Cortex of kidney (tissue), 1 donor: ENCODE measurements at places on chromosomes 7 and 10.

DNA sequence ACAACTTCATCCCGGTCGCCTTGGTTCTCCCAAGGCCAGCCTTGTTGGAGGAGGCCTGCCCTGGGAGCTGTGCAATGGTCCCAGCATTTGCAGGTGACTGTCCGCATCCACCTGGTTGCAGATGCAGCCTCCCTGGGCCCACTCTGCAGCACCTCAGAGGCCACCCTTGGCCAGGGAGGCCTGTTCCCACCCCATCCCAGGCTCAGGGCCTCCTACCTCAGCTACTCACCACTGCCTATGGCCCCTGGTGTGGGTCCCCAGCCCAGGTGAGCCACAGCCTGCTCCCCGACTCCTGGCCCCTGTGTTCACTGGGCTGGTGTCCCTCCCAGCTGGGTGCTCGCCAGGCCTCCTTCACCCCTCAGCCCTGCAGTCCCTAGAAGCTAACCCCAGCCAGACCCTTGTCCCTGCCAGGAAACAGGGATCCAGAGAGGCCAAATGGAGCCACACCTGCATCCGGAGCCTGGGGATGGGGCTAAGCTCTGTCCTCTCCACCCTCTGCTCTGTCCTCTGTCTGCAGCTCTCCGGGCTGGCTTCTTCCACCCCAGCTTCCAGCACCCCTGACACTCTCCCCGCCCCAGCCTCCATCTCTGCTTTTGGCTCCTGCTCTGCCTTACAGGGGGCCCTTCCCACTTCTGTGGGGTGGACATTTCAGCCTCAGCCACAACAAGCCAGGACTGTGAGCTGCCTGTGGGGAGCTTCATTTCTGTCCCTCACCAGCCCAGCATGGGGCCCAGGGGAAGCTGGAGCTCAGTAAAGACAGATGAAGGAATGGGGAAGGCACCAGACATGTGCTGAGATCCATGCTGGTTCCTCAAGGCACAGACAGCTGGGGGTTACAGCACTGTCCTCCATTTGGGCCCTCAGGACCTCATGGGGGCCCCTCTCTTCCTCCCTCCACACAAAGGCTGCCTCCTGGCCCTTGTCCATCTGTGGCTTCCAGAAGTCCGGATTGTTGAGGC is 35.6 kb upstream of the ANTXRL start:
- no peak for DNase-seq

- no peak for DNase-seq
Observed at GRCh38 chr7:120862987-120863590, 5.1 kb upstream of the TSPAN12 start.

- no peak for DNase-seq
Observed at GRCh38 chr7:111261496-111261895, 170.6 kb downstream of the LRRN3 start.

GRCh38 chr10:17368708-17369272 is 85.6 kb downstream of the ST8SIA6 start:
- DNase-seq: no peak

DNA sequence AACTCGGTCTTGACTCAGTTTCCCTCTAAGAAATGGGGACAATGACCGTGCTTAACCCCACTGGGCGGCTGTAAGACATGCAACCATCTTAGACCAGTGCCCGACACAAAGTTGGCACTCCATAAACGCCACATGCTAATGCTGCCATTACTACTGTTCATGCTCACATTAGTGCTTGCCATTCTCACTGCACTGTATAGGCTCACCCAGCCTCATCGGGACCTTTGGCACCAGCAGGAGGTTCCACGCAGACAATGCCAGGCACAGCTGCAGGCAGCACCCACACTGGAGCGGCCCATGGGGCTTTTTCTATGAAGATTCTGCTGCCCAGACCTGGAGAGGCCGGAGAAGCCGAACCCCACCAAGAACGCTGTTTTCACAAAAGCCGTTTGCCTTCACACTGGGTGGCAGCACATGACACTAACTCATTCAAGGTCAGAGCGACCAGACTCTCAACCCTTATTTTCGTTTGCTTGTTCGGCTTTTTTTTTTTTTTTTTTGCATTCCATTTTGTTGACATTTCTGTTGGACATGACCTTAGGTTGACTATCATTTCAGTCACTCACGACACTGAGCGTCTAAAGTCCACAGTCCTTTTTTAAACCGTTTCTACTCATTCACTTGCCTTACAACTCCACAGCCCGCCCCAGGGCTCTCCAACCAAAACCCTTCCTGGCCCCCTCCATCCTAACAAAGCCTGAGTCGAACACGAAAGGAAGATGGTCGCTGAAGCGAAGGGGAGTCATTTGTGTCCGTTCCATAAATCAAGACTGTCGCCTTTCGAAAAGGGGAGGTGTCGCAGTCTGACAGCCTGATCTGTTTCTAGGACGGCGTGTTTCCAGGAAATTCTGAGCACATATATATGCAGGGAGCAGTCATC is 124.4 kb upstream of the RNF32 start:
- no peak for DNase-seq

DNA sequence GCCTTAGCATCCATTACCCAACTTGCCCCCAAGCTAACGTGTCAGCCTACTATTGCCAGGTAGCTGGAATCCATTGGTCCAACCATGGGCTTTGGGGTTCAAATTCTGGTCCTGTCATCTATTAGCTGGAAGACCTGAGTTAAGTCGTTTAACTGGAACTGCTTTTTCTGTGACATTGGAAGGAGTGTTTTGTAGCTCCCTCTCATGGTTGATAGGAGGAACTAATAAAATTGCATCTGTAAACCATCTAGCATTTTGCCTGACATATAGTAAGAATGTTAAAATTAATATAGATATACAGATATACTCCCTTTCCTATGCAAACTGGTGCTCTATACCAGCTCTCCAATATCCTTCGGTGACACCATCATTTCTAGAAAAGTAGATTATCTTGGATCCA is 23.8 kb upstream of the SLF2 start:
- no peak for DNase-seq

DNA sequence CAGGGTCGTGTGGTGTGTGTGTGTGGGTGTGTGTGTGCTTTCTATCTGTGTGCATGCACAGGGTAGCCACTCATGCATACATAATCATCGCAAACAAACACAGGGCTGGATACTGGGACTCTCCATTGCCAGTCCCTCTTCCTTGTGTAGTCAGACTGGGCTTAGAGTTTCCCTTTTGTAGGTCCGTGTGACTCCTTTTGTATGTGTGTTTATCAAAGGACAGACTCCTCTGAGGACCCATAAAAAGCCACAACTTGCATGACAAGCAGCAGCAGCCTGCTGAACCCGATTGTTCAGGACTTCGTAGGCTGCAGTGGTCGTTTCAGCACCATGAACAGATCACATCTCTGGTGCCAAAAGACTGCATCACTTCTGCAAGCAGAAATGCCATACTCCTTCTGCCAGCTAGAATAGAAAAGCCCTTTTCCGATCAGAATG is 895 bp downstream of the VSTM2A start:
- no peak for DNase-seq

- no peak for DNase-seq
Observed at GRCh38 chr7:92835261-92835850, 1.0 kb downstream of the CDK6 start.

- DNase-seq: no peak
Observed at GRCh38 chr10:72455889-72456595, 101.3 kb upstream of the DNAJB12 start.

DNA sequence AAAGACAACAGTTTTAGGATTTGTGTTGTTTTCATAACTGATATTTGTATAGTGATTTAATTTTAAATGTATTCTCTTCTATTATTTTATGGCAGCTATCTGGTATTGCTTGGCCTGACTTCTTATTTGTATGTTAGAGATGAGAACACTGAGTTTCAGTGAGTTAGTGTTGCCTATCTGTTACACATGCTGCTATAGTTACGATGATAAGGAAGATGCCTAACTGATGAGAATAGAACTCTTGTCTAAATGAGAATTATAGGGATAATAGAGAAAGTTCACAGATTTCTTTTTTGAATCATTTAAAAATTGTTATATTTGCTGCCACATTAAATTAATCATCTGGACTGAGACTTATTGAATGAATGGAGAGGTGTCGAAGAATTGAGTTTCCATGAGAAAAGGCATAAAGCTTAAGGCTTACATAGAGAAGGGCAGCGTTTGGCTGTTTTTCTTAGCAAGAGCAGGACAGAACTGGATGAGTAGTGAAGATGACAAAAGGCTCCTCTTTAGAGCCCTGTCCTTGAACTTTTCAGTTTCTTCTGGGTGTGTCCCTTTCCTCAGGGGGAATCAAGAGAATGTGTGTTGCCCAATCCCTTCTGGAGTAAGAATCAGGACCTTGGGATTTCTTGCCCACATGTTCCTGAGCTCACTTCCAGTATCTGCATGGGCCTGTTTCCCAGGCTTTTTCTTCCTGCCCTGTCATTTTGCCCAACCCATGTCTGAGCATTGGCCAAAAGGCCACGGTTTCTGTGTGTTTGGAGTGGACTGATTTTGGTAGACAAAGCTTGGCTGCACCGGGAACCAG is 195.6 kb upstream of the CSTF2T start:
- DNase-seq: no peak

DNA sequence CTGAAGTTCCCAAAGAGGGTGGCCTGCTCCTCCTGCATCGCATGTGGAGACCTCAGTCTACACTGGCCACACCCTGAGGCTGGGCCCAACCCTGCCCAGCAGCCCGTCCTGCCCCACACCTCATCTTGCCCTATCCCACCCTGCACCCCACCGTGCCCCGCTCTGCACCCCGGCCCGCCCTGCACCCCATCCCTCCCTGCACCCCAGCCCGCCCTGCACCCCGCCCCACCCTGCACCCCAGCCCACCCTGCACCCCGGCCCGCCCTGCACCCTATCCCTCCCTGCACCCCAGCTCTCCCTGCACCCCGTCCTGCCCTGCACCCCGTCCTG is 14.5 kb downstream of the VENTX start:
- no peak for DNase-seq

- DNase-seq: no peak
Observed at GRCh38 chr10:86190291-86190690, 176.3 kb downstream of the GRID1 start.

DNA sequence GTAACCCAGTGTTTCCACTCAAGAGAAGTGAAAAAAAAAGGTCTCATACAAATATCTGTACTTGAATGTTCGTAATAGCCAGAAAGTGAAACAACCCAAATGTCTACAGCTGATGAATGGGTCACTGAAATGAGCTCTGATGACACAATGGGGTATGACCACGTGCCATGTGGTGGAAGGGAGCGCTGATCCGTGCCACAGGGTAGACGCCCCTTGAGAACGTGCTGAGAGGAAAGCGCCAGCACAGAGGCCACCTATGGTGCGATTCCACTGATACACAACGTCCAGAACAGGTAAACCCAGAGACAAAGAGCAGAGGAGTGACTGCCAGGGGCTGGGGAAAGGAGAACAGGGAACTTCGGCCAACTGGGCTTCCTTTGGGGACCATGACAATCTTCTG is 50.3 kb downstream of the MAD1L1 start:
- DNase-seq: no peak

DNA sequence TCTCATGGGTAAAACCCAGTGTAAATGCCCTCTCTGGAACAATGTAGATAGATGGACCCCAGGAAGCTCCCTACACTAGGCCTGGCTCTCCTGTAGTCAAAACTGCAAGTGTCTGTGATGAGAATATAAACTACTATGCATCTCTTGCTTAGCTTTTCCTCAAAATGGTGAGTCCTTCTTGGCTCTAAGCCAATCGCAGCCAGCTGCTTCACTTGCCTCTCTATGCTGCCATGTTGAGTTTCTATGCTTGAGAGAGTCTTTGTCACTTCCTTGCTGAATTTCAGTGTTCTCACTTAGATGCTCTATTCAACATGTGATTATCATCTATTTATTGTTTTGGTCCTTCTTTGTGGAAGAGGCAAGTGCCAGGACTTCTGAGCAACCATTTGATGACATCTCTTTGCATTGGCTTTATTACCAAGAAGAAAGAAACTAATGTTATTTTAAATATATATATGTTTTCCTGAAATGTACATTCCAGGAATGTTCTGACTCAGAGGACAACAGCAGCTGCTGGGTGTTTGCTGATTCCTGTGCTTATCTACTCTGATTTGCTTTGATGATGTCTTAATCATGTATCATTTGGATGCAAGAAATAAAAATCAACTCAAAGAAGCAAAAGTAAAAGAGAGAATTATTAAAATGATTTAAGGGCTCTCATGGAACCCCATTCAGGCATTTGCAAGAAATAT is 16.6 kb downstream of the TAS2R40 start:
- no peak for DNase-seq

GRCh38 chr10:119333146-119333792 is 125.9 kb downstream of the GRK5 start:
- no peak for DNase-seq

GRCh38 chr7:105345003-105345402 is 43.7 kb downstream of the SRPK2 start:
- no peak for DNase-seq

DNA sequence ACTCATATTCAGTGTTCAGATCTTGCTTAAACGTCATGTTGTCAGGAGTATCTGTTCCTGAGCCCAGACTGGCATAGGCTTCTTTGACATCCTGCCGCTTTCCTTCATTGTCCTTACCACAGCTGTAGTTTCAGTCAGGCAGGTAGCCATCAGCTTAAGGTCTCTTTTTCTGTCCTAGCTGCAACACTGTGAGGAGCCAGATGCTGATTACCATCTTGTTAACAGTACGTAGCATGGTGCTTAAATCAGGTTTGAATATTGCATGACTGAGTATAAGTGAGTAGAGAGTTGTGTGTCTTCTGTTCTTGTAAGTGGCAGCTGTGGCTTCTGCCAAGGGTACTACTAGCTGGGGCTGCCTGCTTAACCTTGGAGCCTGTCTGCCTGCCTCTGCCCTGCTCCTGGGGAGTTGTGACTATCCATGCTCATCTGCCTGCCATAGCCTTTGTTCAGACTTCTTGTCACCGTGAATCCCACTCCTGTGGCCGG is 92.6 kb downstream of the MAPK8 start:
- DNase-seq: no peak

- DNase-seq: no peak
Observed at GRCh38 chr10:6052247-6053221, 9.6 kb downstream of the IL2RA start.

- no peak for DNase-seq
Observed at GRCh38 chr10:63833411-63834060, 312.3 kb downstream of the REEP3 start.

DNA sequence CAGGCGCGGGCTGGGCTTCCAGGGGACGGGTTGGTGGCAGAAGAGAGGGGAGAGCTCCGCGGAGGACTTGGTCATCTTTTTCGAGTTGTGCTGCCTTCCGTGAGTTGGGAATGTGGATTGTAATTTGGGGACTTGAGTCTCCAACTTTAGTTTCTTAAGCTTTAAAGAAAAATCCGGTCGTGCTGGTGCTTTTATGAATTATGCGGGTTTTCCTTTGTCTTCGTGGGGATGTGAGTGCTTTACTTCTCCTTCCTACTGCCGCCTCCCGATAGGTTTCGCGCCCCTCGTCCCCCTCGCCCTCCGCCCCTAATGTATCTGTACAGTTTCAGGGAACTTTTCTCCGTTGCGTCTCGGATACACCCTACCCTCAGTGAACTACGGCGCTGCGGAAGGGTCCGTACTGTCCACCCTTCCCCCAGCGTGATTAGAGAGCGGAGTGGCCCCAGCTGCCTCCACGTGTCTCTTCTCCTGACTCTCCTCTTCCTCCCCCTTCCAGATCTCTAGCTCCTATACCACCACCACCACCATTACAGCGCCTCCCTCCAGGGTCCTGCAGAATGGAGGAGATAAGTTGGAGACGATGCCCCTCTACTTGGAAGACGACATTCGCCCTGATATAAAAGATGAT is 649 bp downstream of the SCD start:
- DNase-seq: no peak
